ENCODE measurements at places on chromosomes 2 and 18. TPM values are rescaled to one million over a fixed set of nuclear protein-coding genes. Genes with fewer than 3 reads are reported as not detected.

GRCh38 chr2:128444121-128444771, 125.6 kb upstream of the HS6ST1 start:
- DNase-seq = peak; percentile 38

- DNase-seq = no peak
Measured at GRCh38 chr2:123091471-123091870, 933.6 kb upstream of the CNTNAP5 start.

- DNase-seq = no peak
Measured at GRCh38 chr2:197460649-197461048, 7.3 kb downstream of the COQ10B start.

- DNase-seq = no peak
Measured at GRCh38 chr2:235485362-235485761, 8.5 kb upstream of the AGAP1 start.

GRCh38 chr2:223306371-223306770, 254.4 kb downstream of the KCNE4 start:
- no peak for DNase-seq

GRCh38 chr18:39871961-39872360, 2083.1 kb upstream of the PIK3C3 start:
- DNase-seq = no peak

- DNase-seq = no peak
Measured at GRCh38 chr2:2757764-2758163, 426.7 kb upstream of the MYT1L start.

DNA sequence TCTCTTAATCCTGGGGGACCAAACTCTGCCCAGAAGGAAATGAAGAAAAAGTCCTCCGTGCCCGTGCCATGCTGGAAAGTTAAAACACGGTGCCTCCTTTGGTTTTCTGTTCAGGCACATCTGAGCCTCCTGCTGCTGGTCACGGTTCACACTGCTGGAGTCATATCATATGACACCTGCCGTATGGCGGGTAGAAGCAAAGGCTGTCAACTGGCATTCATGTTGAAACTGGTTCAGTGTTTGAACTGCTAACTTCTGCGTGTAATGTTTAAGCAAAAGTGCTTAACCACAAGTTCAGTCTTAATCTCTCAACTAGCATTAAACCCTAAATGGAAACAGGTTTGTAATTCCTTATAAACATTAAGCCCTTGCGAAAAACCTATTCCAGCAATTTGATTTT, 3.1 kb downstream of the STK39 start:
- peak; percentile 59 for DNase-seq

DNA sequence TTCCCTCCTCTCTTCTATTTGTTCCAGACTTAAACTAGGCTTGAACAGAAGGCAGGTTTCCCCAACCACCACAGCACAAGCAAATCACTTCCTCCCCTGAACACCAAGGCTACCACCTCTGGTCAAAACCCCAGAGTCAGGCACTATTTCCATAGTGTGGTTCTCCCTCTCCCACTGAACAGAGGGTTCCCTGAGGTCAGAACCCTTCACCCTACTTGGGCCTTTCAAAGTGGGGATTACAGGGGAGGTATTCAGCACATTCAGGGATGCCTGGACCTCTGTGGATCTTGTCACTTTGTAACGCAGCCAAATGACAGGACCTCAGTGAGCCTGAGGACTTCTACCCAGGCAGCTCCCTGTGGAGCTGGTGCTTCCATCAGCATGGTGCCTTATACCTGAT, 88.7 kb downstream of the TNS1 start:
- DNase-seq = no peak

DNA sequence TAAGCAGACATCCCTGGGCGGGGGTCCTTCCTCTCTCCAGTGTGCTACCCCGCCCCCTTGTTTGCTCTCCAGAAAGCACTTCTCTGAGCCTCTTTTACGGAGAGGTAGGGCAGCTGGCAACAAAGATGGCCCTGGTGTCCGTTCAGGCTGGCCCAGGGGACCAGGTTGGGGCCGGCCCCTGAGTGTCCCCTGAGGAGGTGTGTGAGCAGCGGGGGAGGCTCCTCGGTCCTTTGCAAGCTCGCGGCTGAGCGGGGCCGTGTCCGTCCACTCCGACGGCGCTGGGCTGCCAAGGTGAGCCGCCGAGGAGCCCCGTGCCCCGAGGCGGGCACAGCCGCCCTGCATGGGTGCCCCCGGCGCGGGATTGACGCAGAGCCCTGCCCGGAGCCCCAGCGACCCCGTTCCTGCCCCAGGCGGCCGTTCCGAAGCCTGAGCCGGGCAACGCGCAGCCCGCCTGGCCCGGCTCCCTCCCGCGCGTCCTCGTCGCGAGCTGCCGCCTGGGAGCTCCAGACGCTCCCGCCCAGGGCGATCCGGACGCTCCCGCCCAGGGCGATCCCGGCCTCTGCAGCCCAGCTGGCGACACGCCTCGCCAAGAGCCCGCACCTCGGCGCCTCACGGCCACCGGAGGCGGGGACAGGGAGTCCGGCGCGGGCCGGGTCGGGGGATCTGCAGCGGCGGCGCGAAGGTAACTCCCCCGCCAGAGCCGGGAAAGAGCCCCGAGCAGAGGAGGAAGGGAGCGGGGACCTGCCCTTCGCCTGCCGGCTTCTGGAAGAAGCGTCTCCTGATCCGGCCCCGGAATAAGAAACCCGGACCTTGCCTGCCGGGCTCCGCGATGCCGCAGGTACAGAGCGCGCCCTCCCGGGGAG, at the start of gene PROKR1:
PROKR1 (plus strand) TSS at position 569 of the 863 bp plus-strand sequence. CDS start 2,243 bp downstream, outside the sequence.
- DNase-seq = no peak

DNA sequence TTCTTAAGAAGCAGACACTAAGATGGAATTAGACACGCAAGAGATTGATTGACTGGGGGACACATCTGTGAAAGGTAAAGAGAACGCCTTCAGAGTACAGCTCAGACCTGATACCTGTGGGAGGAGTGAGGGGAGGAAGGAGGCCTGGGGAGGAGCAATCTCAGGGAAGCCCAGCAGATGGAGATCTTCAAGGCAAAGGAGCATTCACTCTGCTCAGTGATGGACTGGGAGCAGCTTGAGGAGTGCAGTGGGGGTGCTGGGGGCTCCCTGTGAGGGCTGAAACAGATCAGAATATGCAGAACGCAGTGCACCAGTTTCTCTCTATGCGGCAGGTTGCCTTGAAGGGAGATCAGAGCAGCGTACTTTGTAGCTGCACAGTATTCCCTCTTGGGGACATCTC, 103.7 kb upstream of the ATP8B1 start:
- no peak for DNase-seq

DNA sequence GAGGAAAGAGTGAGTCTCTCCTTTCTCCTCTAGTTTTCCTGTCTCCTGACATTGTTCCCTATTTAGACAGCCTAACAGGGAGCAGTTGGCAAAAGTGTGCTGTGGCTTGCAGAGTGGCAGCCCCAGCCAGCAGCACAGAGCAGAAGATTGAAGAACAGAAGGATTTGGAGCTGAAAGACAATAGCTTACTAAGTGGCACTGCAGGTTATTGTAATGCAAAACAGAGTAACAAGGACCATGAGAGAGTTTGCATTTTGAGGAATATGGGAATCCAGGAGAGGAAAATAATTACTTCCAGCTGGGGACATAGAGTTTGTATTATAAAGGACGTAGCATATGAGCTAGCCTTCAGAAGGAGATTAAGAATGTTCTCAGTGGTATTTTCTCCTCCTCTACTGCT, 342.4 kb downstream of the AKAIN1 start:
- DNase-seq = no peak

DNA sequence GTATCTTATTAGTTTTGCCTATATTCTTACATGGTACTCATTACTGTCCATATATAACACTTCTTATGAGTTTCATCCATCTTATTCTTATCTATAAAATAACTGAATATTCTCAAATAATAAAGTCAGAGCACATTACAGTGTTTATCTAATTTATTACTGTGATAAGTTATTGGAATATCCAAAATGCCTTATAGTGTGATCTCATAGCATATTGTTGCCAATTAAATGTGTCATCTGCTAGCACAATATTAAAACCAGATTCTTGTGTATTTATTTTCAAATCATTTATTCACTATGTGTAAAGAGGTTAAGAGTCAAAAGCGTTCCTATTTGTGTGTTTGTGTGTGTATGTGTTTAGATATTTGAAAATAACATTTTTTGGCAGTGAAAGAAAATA, 151.9 kb downstream of the WDR7 start:
- DNase-seq = no peak

DNA sequence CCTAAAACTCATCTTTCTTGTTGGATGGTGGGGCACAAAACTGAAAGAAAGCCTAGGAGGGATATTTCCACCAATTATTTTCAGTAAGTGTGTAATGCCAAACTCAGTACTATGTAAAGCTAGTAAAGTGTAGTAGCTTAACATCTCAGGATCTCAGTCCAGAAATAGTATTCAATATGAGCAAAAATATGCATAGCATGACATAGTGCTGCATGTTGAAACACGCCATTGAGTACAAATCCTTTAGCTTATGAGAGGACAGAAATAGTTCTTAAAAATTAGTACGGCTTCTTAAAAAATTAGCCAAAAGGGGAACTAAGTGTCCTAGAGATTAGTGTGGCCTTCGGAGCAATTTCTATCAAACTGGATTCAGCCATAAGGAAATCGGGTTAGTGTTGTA, 21.7 kb upstream of the ATL2 start:
- DNase-seq = no peak

GRCh38 chr2:26305540-26305939, 40.4 kb upstream of the SELENOI start:
- DNase-seq = no peak

GRCh38 chr2:145199827-145200706, 680.1 kb upstream of the ZEB2 start:
- DNase-seq = no peak

DNA sequence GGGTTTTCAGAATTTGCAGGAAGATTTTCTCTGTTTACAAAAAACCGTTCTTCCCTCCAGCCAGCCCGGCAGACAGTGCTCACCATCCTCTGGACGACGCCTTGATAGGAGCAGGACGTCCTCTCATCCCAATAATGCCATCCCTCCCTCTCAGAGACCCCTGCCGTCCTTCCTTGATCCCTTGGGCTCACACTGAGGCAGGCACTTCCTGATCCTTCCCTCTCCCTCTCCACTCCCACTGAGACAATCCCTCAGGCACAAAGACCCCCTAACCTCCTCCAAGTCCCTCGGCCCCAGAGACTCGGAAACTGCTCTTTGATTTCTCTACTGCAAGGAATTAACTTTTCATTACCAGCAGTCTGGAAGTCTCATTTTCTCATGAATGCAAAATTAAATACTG, 42.5 kb downstream of the PAX3 start:
- no peak for DNase-seq

GRCh38 chr2:37809931-37810570, 115.0 kb upstream of the RMDN2 start:
- no peak for DNase-seq

DNA sequence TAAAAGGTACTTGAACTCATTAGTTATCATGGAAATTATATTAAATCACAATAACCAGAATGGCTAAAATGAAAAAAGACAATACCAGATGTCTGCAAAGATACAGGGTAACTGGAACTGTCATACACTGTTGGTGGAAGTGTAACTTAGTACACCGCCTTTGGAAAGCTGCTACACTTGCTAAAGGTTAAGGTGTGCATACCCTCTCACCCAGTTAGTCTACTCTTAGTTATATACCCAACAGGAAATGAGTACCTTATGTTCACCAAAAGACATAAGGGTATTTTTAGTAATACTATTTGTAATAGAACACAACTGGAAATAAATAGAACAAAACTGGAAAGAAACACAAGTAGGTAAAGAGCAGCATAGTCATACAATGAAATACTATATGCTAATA, 155.8 kb upstream of the THUMPD2 start:
- no peak for DNase-seq

GRCh38 chr2:118834901-118835745, 12.3 kb downstream of the EN1 start:
- DNase-seq = no peak

DNA sequence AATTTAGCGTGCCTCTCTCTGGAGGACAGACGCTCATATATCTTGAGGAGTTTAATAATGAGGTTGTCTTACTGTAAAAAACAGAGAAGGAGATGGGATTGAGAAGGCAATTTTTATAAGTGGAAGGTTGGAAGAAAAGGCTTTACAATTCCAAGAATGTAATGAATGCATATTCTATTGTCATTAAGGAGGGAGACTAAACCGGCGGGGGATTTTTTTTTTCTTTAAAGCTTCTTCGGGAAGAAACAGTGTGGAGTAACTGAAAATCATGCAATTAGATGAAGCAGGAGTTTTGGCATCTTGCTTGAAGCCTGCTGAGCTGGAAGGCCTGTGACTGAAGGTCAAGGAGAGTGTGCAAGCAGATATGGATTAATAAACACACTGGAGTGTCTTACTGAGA, 124.4 kb downstream of the HRH4 start:
- no peak for DNase-seq

DNA sequence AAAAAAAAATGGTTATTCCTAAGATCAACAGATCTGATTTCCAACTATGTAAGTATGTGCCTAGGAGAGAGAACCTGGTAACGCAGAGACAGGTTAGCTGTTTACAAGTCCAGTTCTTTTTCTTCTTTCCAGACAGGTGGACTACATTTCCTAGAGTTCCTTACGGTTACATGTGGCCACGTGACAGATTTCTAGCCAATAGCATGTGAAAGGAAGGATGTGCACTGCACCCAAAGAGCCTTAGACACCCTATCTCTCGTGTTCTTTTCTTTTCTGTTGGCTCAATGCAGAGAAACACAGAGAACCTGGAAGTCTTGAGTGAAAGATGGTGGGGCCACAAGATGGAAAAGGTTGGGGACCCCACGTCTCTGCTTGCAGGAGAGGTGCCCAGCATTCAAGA, 375.9 kb downstream of the TNS1 start:
- no peak for DNase-seq

The C18orf32 gene
- 37.9 TPM for total RNA-seq

The TBR1 gene
- total RNA-seq = not detected

The CXCR4 gene
- total RNA-seq = 23.2 TPM

The ABHD1 gene
- total RNA-seq = 0.78 TPM

The MPP4 gene
- total RNA-seq = not detected

The FOXI3 gene
- total RNA-seq = not detected

The HADHA gene
- total RNA-seq = 154 TPM
